ENCODE measurements at places on chromosomes 2 and 18. TPM values are rescaled to one million over a fixed set of nuclear protein-coding genes. Genes with fewer than 3 reads are reported as not detected.
A peak's percentile ranks its signal among the peaks of the same experiment; 100 is the strongest.

DNA sequence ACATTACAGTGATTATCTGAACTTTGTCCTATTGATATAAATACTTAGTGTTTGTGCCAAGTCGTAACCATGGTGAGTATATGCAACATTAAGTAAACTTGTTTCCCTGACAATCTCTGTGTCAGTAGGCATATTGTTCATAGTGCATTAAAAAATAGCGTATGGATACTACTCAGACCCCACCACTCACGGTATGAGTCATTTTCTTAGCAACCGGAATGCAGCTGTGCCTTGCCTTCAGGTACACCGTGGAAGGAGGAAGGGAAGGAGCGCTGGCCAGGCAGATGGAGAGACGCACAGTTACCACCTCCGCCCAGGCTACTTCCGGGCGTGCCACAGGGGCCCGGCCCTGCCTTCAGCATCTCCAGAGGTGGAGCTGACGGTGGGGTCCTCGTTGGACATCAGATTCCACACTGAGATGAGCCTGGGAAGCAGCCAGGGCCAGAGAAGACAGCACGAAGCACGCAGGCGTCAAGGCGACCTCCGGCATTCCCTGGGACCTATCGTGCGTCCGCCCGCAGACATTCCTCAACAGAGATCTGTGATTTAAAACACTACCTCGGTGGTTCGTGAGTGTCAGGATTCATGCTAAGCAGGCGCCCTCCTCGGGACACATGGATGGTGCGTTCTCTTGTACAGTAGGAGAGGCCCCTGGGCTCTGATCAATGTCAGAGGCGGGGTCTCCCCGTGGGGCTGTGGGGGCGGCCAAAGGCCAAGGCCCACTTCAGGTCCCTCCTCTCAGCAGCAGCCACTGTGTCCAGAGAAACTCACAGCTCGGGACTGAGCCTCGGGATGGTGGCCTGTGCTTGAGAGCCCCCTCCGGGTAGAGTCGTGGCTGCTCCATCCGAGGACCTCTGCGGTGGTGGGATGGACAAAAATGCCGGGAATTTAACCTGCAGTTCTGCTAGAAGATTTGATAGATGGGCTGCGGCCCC lies 82.2 kb upstream of the HDAC4 start:
- no peaks in the 10 kb centered on the region for H3K4me1 ChIP-seq
- H3K27me3 ChIP-seq, result no peaks in the 10 kb centered on the region
- H3K4me3 ChIP-seq, result no peak overlapping the region
- DNase-seq, result no peak
- H3K27ac ChIP-seq, result no peak overlapping the region

- no peaks in the 10 kb centered on the region for H3K27me3 ChIP-seq
- no peaks in the 10 kb centered on the region for H3K4me1 ChIP-seq
- H3K27ac ChIP-seq, result no peak overlapping the region
- no peak overlapping the region for H3K4me3 ChIP-seq
- no peak for DNase-seq
Observed at GRCh38 chr2:234300932-234301823, 195.7 kb downstream of the ARL4C start.

DNA sequence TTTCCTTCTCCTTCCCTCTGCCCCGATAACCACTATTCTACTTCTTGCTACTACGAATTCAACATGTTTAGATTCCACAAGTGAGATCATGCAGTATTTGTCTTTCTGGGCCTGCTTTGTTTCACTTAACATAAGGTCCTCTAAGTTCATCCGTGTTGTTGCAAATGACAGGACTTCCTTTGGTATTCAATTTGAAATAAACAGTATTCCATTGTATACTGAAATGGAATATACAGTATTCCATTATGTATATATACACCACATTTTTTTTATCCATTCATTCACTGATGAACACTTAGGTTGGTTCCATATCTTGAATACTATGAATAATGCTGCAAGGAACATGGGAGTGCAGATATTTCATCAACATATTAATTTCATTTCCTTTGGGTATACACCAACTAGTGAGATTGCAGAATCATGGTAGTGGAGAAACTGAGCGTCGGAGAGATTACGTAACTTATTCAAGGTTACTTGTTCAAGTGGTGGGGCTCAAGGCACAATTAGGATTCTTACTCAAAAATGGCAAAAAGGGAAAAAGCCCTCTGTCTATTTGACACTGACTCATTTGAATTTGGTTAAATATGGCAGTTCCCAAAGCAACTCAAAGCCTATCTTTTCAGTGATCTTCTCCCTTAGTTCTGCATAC lies 85.1 kb downstream of the CHN1 start:
- no peak overlapping the region for H3K27ac ChIP-seq
- DNase-seq, result no peak
- H3K27me3 ChIP-seq, result no peaks in the 10 kb centered on the region
- H3K4me1 ChIP-seq, result no peaks in the 10 kb centered on the region

DNA sequence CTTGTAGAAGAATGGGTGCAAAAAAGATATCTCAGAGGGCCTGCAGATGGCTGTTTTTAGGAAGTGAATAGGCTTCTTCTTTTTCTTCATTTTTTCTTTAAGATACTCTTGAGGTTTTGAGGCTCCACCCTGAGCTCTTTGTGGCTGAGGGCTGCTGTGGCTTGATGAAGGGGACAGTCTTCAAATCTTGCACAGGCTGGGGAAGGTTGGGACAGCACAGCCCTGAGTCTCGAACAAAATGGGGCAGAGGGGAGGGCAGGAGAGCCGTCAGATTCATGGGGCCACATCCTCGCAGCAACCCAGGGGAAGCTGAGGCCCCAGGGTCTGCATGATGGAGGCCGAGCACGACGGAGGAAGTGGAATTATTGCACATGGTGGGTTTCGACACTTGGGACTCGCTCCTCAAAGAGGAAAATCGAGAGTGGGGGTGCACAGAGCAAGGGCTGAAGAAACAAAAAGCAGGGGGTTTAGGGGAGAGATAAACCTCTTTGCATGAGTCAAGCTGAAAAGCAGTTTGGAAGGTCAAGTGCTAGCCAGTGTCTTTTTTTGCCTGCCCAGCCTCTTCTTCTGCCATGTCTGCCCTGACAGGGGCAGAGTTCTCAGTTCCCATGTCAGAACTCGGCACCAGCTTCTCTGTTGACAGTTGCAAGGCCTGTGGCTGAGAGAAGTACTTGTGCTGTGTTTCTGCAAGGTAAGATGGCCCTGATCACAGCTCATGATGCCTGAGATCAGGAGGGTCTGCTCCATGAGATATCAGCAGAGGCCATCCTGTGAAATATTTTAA lies 19.5 kb downstream of the INPP4A start:
- no peaks in the 10 kb centered on the region for H3K36me3 ChIP-seq
- no peak for DNase-seq
- no peak overlapping the region for H3K4me3 ChIP-seq
- no peaks in the 10 kb centered on the region for H3K27me3 ChIP-seq

DNA sequence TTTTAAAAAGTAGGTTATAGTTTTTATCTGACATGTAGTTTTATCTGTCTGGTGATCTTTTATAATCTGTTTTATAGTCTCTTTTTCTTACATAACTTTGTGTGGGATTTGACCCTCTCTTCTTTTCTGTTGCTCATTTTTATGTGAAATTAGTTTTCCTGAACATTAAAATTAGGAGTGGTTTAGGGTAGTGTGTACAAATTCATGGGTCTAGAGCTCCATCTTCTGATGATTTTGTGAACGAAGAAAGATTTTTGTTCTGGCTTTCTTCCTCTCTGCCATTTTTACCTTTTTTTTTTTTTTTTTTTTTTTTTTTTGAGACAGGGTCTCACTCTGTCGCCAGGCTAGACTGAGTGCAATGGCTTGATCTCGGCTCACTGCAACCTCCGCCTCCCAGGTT lies 46.6 kb downstream of the SLC30A6 start:
- H3K27me3 ChIP-seq, result no peaks in the 10 kb centered on the region
- no peak overlapping the region for H3K27ac ChIP-seq
- peaks cover 70% of the 10 kb centered on the region for H3K36me3 ChIP-seq
- H3K4me3 ChIP-seq, result no peak overlapping the region
- no peaks in the 10 kb centered on the region for H3K4me1 ChIP-seq

GRCh38 chr2:10784719-10785118 lies 27.9 kb downstream of the PDIA6 start:
- peaks cover 19% of the 10 kb centered on the region for H3K36me3 ChIP-seq
- no peaks in the 10 kb centered on the region for H3K27me3 ChIP-seq
- no peak for DNase-seq

DNA sequence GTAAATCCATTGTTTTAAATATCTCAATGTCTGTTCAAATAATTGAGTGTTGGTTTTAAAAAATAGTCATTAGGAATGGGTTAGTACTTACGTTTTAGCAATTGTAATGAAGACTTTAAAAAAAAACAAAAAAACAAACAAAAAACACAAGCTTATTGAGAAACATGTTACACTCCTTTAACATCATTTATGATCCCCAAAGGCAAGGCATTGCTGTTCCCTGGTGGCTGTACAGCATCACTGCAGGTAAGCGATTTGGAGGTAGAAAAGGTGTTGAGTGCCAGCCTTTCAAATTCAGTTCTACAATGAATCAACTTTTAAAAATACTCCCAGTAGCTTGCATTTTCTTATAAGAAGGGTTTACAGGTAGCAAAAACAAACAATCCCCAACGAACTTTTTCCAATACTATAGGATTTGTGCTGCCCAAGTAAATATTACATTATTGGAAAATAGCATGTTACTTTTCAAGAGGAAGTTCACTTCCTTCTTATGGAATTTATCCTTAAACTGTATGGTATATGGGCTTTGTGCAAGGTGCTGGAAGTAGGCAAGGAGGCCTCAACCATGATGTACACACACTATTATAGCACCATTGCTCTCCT lies 27.5 kb downstream of the CNRIP1 start:
- H3K4me1 ChIP-seq, result peaks cover 74% of the 10 kb centered on the region
- no peak overlapping the region for H3K4me3 ChIP-seq
- no peaks in the 10 kb centered on the region for H3K36me3 ChIP-seq
- H3K27me3 ChIP-seq, result no peaks in the 10 kb centered on the region
- no peak for DNase-seq
- peak overlapping the region; percentile 94 for H3K27ac ChIP-seq

The TGFA gene
- 0.39 TPM for total RNA-seq

The STPG4 gene
- not detected for total RNA-seq

Measured in psoas muscle (tissue), 8 donors.